ENCODE measurements at places on chromosomes 3 and 15. TPM values are rescaled to one million over a fixed set of nuclear protein-coding genes. Genes with fewer than 3 reads are reported as not detected.

ECE2 gene
- not detected for total RNA-seq

WDR93 gene
- total RNA-seq, result 0.32 TPM

TERC gene
- 9.8 TPM for total RNA-seq

PLS1 gene
- 1.2 TPM for total RNA-seq

SPRED1 gene
- 43.6 TPM for total RNA-seq

ACTR8 gene
- total RNA-seq, result 19.5 TPM

ARPC4 gene
- 151 TPM for total RNA-seq

TEX55 gene
- total RNA-seq, result not detected

TRH gene
- total RNA-seq, result not detected

ADAMTS17 gene
- total RNA-seq, result 2.3 TPM

CFAP92 gene
- total RNA-seq, result 0.64 TPM

DNA sequence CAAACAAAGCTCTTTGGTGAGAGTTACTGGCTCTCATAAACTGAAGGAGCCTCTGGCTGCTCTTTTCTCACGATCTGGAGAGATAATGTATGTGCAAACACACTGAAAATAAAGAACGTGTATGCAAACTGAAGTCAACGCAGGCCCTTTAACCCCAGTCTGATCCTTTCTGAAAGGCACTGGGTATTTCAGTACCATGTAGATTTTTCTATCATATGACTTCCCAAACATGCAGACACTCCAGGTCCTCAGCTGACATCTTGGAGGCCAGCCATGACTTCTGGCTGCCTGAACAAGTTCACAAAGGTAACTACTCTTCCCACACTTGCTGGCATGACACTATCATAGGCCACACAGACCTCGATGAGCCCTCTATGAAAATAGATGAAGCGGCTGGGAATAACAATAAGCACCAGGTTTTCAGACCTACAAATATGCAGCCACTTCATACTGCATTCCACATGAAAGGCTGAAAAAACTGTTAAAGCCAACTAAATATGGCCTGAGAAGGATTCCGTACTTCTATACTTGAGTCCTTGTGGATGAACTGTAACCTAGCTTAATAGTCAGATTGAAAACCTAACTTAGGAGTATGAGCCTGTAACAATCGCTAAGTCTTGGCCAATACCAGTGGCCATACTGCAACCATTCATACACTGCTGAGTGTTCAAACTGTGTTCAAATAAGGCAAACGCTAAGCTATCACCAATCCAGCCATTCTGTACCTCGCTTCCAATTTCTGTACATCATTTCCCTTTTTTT, 121.3 kb downstream of the THRB start:
- DNase-seq, result no peak

DNA sequence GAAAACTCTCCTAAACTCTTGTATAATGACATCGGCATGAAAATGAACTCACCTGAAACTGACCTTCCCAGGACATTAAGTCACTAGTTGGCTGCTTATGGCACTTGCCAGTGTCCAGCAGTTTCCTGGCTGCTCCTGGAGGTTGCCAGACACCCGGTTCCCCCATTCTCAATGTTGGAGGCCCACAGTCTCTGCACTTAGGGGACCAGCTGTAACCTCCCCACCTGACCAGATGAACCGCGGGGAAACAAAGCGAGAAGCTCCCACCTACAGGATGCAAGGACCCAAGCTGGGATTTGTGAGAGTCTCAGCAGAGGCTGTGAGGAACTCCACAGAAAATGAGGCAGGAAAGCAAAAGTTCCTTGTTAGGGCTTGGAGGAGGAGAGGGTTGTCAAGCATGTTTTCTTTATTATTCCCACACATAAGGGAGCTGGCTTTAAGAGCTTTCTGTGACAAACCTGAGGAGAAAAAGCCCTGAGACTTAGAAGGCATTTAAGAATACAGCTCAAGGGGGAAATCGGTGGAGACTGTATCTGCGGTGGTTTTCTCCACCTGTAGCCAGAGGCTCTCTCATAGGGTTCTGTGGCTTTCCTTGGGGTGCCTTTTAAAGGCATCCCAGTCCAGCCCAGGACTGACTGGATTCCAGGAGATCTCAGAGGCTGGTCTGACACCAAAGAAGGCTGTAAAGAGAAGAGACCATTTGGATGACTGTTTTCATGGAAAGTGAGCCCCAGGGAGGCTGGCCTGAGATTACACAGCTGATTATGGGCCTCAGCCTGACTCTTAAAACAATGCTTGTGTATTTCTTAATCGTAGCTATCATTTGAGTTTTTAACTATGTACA, 4.6 kb downstream of the TPM1 start:
- DNase-seq, result no peak

GRCh38 chr15:97791824-97792792, 168.4 kb upstream of the ARRDC4 start:
- DNase-seq, result no peak

DNA sequence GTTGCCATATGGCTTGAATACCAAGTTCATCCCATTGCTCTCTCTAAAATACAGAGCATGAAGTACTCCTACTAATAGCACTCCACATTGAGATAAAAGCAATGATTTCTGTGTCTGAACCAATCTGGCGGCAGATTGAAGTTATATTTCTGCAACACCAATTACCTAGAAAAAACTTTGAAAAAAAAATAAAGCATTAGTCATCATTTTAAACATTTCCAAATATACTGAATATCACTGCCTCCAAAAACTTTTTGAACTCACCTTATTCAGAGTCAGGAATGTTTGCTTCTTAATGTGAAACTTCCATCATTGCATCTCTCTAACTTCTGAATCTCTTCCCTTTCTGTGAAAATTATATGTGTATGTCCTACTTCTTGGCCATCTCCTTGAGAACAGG, 540.5 kb downstream of the GRM7 start:
- no peak for DNase-seq

DNA sequence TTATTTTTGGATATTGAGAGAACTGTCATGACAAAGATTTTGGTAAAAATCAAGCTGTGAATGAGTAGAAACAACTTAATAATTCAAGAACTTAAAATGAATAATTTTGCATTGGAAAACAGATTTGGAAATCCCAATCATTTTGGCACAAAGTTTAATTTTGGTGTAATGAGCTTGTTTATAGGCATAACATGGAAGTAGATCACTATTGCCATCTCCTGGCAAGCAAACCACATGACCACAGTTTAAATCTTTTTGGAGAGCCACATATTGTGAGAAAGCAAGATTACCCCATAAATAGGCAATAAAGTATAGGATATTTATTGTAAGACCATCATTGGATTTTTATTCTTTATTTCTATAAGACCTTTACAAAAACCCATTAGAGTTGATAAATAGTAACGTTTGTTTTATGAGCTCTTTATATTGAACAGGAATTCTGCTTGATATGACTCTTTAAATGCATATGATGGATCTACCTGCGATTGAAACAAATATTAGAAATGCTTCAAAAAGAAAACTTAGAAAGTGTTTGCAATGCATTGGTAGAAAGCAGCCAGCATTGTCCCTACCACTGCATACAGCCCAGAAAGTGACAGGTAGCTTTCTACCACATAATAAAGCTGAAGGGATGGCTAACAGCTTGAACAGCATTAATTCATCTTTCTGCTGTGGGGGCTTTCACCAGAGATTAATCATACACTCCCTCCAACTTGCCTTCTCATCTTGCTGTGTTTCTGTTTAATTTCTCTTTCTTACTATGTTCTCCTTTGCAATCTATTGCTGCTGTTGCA, 766.8 kb downstream of the TBL1XR1 start:
- DNase-seq, result no peak

- no peak for DNase-seq
Measured at GRCh38 chr3:59783468-59783988, 733.7 kb upstream of the CFAP20DC start.

DNA sequence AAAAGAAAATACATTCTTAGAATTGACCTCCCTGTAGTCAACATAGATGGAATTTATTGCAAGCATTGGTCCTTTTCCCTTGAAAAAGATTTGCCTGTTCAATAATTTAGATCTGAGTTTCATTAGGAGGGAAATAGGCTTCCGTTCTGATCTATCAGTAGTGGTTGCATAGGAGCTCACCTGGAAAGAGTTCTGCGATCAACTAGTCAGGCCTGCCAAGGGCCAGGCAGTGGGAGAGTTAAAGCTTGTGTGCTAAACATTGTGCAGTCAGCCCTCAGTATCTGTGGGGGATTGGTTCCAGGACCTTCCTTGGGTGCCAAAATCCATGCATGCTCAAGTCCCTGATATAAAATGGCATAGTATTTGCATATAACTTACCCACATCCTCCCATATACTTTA, 29.6 kb upstream of the IDH2 start:
- no peak for DNase-seq

DNA sequence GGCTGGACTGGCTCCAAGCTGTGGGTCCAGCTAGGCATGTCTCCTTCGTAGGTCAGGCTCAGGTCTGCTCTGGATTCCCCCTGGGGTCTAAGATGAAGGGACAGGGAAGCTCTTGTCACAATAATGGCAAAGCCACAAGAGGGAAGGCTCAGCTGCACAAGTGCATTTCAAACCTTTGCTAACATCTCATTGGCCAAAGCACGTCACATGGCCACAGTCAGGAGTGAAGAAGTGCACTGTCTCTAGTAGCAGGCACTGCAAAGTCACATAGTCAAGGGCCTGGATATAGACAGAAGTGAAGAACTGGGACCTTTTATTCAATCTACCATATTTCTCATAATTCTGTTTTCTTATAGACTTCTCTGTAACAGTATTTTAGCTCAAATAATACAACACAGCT, 20.1 kb downstream of the DLEC1 start:
- no peak for DNase-seq

GRCh38 chr3:47376393-47376792, 4.4 kb upstream of the PTPN23 start:
- DNase-seq, result no peak

- DNase-seq, result peak; percentile 89
Measured at GRCh38 chr15:99450896-99451358, 114.9 kb upstream of the MEF2A start.

DNA sequence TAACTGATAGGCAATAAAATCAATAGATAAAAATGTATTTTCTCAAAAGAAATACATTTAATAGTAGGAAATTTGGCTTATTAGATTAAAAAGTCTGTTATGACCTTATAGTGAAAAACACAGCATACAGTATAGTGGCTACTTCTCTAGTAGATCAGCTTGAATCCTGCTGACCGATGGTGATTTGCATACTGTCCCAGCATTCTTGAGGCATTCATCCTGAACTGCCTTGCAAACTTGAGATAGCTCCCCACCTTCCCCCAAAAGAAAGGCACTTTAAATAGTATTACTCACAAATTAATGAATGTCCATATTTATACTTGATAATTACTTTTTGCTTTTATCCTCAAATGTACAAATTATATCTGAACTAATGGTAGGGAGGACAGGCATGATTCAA, 6.7 kb downstream of the CHMP2B start:
- DNase-seq, result no peak

GRCh38 chr15:84752700-84753099, 4.3 kb downstream of the ZNF592 start:
- DNase-seq, result no peak

- peak; percentile 85 for DNase-seq
Measured at GRCh38 chr15:84656972-84657371, 1.0 kb downstream of the NMB start.

DNA sequence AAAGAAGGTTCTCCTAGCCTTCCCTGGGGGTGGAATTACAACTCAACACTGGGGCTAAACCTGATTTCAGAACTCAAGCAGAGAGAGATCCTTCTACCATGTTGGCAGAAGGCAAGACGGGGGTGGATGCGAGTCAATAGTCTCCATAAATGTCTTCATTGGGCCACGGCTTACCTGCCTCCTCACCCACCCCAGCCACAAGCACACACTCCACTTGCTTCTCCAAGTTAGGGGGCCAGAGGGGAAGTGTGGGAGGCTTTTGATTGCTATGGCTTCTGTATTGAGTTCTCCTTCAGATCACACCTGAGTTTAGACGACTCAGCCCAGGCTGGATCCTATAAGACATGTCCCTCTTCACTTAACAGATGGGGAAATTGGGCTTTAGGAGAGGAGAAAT, 178.9 kb downstream of the UACA start:
- DNase-seq, result no peak

DNA sequence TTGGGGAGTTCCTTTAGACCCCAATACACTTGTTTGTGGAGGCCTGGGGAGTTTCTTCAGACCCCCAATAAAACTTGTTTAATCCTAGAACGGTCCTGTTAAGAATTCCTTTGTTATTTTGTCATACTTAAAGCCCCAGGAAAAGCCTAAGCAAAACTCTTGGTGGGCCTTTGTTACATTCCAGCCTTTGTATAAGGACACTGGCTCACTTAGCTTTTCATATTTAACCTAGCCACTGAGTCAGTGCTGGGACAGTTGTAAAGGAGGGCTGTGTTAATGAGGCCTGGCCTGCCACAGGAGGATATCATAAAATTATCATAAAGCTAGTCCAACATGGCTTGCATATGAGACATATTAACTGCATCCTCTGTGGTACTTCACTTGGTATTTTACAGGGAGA, 760.1 kb downstream of the ZNF385D start:
- no peak for DNase-seq

DNA sequence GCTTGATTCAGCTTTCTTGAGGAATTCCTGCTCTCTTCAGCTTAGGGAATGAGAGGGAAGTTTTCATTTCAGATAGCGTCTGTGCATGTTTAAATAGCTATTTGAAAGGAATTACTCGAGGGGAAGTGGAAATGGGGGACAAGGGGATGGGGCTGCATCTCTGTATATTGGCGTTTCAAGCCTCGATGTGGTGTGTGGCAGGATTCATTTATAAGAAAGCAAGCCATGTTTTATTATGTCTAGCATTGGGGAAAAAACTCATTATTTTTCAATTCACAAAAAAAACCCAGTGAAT, 1.0 kb downstream of the ATP2C1 start:
- DNase-seq, result no peak

DNA sequence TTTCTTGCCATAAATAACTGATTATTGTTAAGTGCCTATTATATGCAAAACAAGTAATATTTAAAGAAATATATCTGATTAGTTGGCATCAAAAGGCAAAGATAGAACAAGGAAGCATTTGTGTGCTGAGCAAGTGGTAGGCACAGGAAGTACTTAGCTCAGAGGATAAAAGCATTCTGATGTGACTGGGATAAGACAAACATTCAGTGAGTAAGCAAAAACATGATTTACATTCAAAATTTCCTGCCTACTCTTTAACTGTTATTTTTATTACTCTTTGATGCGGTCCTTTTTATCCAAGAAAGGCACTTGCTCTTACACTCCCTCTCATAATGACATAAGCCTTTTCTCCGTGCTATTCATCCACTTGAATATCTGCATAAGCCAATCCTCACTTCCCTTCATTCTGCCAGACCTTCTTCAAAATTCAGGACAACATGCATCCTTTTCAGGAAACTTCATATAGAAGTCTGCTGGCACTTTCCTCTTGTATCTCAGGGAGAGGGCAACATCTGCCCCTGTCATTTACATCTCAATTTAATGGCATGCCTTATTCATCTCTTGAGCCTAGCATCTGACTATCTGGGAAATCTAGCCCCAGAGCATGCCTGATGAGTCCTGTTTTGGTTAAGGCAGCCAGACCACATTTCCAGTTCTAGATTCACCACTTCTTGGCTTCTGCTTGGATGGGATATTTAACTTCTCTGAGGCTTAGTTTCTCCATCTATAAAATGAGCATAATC, 478.2 kb upstream of the ROBO2 start:
- DNase-seq, result no peak
